ENCODE measurements at places on chromosomes 16 and 17.

DNA sequence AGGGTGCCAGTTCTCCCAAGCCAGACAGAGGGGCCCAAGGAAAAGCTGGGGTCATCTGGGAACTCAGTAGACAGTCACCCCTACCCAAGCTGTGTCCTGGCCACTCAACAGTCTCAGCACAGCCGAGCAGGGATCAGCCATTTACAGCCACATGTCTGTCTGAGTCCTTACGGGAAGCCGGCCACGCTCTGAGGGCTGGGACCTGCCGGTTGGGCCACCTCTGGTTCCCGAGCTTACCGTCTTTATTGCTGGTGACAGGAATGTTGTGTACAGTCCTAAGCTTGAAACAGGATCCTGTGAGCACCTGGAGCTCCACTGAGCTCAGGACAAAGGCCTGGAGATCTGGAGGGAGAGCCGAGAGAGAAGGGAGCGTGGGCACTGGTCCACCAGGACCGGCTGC lies 59.8 kb downstream of the TIMM22 start:
- no peak for DNase-seq

GRCh38 chr17:44557651-44558285 lies 484 bp downstream of the FZD2 start:
- no peak for DNase-seq

DNA sequence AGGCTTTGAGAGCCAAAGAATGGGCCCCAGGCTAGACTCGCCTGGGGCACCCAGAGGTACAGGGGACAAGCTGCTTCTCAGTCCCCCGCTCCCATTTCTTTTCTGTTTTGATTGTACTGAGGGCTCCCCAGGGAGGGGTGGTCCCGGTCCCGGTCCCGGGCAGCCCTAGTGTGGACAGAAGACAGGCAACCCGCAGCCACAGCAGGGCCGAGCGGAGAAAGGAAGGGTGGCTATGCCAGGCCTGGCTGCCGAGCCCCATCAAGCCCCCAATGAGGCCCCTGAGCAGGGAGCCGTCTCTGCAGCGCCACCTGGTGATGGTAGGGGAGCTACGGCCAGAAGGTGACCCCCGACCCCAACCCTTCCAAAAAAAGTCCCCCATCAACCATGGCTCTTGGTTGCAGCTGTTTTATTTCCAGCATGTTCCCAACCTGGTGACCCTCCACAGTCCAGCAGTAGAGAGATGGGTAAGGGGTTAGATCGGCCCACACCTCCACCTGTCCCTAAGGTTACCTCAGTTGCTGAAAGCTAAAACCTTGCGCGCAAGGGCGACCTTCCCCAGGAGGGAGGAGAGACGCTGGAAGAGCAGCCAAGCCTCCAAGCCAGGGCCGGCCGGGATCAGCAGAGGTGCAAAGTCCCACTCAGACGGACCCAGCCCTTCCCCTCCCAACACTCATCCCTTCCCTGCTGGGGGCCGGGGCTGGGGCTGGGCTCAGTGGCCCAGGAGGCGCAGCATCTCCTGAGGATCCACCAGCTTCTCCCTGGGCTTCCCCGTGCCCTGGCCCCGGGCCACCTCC lies 2.6 kb upstream of the GRIN2C start:
- DNase-seq, result no peak

DNA sequence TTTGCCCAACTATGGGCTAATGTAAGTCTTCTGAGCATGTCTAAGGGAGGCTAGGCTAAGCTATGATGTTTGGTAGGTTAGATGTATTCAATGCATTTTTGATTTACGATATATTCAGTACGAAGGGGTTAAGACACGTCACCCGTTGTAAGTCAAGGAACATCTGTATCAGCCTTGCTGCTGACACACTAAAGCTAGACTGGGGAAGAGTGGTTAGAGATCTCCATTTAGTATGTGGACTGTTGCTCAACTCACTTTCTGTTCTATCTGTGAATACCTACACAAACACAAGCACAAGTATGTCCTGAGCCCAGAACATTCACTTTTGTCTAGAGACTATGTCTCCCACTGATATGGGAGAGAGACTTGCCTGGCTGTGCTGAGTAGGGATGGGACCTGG lies 71.5 kb downstream of the VMP1 start:
- DNase-seq, result no peak

DNA sequence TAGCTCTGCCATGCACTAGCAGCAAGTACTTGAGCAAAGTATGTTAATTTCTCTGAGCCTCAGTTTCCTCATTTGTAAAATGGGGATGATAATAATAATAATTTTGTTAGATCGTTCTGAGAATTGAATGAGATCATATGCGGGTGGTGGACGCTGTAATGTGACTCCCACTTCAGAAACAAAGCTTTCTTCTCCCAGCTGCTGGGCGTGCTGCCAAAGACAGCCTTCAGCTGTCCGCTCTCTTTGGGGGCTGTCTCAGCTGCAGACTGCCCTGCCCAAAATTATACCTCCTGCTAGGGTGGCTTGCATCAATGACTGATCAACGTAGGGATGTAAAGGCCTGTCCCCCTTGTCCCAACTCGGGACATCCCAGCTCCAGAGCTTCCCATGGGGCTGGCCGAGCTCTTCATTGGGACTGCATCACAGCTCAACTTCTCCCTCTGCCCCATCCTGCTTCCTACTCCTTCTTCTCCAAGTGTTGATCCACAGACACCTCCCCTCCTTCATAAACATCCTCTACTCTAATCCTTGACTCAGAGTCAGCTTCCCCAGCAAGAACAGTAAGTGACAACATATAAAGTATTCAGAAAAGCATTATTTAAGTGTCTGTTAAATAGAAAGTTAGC lies 30.7 kb upstream of the CDH5 start:
- peak; percentile 79 for DNase-seq

GRCh38 chr16:8928467-8928957 lies 35.2 kb downstream of the USP7 start:
- no peak for DNase-seq

Data from NCI-H1436 treated with DMSO at 0.1 percent for 48 hours (cell line).